ENCODE measurements at places on chromosomes 16 and 17.
A peak's percentile ranks its signal among the peaks of the same experiment; 100 is the strongest.

GRCh38 chr17:38911081-38911730 is 14.2 kb upstream of the LASP1NB start:
- no peak for DNase-seq

GRCh38 chr16:83615953-83616350 is 191.8 kb upstream of the HSBP1 start:
- no peak for DNase-seq

DNA sequence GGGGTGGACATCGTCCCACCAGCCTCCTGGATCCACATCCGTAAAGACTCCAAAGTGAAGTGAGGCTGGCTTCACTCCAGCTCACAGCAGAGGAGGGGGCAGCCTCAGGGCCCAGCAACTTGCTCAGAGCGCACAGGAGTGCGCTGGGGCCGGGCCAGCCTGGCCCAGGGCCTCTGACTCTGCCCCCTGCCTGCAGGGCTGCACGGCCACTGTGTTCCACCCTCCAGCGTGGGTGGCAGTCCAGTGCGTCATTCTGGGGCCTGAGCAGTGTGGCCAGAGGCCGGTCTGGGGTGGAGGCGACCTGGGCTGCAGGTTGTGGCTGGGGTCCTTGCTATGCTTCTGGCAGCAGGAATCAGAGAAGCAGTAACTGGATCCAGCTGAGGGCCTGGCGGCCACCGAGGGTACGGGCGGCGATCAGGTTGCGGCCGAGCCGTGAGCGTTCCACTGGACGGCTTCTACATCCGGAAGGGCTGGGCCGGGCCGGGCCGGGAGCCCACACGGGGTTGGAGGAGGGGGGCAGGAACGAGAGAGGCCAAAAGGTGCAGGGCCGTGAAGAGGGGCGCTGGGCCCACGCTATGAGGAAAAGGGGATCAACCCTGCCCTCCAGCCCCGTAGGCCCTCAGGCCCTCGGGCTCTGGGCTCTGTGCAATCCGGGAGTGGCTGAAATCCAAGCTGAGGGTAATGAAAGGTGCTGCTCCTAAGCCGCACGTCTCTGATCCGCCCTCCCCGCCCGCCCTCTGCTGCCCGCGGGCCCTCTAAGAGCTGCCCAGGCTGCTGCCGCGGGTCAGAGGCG is at the start of gene FSCN2:
FSCN2 (plus strand) TSS at position 787 of the 793 bp plus-strand sequence. CDS start 155 bp downstream, outside the sequence.
- DNase-seq, result no peak

GRCh38 chr16:81151648-81152310 is 55.6 kb upstream of the GCSH start:
- DNase-seq, result no peak

DNA sequence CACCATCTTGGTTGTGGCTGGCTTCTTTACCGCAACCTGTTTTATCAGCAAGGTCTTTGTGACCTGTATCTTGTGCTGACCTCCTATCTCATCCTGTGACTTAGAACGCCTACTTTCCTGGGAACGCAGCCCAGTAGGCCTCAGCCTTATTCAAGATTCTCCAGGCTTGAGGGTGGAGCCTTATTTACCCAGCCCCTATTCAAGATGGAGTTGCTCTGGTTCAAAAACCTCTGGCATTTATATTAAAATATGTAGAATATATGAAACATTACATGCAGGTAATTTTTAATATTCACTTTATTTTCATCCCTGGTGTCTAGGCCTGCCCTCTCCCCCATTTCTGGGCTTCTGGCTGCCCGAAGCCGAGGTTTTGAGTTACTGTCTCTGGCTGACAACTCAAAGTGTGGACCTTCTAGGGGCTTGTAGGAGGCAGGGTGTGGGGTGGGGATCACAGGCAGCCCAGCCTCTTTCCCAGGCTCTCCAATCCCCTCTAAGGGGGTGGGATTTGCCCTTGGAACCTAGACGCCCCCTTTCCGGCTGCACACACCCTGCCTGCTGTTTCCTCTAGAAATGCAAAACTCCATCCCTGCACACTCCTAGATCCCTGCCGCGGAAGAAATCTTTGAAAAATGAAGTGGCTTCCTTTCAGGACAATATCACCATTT is 152.0 kb downstream of the KCNJ12 start:
- DNase-seq, result no peak

DNA sequence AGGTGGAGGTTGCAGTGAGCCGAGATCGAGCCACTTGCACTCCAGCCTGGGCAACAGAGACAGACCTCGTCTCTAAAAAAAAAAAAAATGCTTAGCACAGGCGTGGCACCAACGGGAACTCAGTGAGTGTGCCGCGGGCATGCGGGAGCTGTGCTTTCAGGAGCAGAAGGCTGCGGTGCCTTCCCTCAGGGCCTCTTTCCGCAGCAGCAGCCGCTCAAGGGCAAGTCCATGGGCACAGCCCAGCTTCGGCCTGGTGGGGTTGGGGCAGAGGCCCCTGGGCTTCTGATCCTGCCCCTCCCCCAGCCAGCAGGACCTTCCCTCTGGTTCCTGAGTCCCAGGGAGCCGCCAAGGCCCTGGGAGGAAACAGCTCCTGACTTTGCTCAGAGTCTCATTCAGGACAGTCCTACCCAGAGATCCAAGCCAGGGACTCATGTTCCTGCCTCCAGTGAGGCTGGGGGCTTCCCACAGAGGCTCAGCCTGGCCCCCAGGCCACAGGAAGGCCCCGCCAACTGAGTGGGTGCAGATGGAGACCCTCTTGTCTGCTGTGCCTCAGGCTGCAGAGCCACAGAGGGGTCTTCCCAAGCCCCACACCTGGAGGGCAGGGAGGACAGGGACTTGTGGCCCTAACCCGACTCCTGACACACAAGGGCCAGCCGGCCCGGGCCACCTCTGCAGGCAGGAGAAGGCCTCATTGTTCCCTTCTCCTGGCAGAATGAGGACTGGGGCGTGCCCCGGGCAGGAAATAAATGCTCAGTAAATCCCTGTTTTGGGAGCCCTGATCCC is 3.3 kb upstream of the ZG16B start:
- no peak for DNase-seq

DNA sequence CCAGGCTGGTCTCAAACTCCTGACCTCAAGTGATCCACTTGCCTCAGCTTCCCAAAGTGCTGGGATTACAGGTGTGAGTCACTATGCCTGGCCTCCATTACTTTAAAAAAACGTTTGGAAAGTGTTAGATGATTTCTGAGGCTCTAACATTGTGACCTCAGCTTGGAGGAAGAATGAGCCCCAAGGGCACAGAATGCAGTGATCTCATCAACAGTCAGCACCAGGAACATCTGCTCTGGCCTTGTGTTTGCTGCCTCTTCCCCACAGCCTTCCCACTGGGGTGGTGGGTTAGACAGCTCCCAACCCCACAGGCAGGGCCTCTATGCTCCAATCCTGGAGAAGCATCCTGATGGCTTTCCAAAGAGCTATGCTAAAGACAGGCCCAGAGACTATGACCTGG is 37.7 kb upstream of the SREBF1 start:
- DNase-seq, result peak; percentile 59

GRCh38 chr16:1621851-1622250 is 9.7 kb downstream of the CRAMP1 start:
- DNase-seq, result no peak

DNA sequence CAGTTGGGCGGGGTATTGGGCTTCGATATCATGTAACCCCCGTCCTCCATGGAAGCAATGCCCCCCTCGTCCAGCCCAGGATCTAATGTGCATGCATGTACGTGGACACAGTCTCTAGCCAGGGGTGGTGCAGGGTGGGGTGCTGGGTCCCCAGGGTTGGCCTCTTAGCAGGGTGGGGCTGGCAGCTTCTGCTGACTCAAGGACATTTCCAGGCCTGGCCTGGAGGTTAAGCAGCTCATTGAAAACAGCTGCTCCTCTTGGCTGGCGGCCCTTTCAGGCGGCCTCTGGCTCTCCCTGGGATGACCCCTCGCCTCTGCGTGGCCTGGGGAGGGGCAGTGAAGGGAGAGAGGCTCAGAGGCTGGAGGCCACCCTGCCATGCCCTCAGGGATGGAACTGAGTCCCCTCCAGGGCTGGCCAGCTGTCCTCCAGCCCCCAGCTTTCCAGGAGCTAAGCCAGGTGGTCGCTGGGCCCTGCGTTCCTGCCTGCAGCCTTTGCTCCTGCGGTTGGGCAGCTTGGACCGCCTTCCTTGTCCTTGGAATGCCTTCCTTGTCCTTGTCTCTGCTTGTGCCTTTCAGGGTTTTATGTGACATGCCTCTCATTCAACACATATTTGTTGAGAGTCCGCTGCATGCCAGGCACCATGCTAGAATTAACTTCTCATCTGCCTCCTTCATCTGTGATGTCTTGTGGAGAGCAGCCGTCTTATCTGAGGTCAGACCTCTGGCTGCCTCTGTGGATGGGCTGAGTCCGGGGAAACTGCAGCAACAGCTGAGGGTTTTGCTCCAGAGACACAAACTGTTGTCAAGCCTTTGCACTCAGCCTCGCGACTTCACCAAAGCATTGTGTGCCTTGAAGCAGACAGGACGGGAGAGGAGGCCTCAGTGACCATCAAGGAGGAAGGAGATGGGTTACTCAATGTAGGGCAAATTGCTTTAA is 26.6 kb downstream of the MRC2 start:
- DNase-seq, result peak; percentile 71

- no peak for DNase-seq
Observed at GRCh38 chr16:68242085-68242484, 3.1 kb upstream of the PLA2G15 start.

- DNase-seq, result peak; percentile 31
Observed at GRCh38 chr17:72515291-72516065, 394.7 kb downstream of the SOX9 start.

DNA sequence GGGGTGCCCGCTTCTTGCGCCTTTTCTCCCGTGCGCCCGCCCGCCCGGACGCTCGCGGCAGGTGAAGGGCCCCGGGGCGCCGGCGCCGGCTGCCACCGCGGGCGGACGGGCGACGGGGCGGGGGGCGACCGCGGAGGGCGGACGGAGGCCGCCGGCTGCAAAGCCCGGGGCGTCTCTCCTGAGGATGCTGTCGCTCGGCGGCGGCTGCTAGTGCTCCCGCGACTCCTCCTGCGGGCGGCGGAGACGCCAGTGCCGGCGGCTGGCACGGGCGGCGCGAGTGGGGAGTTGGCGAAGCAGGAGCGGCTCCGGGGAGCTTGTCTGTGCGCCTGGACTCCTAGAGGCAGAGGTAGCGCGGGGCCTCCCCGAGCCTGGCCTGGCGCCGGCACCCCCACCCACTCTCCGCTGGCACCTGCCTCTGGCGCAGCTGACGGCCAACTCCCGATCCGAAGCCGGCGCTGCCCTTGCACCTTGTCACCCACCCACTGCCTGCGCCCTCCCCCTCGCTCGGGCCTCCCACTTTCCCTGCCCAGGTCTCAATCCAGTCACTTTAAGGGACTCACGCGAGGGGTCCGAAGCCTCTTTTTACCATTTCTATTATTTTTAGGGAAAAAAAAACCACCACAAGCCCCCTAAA is at the start of gene FAM20A:
FAM20A (minus strand) TSS at position 437 of the 634 bp plus-strand sequence. CDS start 701 bp downstream, outside the sequence.
- DNase-seq, result peak; percentile 69

DNA sequence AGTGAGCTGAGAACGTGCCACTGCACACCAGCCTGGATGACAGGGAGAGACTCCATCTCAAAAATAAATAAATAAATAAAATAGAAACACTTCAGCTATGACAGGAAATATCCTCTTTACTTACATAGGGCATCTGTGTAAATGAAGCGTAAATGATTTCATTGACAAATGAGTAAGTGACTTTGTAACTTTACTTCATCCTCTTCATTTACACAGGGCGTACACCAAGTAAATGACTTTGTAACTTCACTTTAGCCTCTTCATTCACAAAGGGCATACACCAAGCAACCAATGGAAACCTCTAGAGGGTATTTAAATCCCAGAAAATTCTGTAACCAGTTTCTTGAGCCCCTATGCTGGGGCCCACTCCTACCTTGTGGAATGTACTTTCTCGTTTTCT is 16.2 kb upstream of the KLHDC4 start:
- DNase-seq, result no peak

- DNase-seq, result peak; percentile 54
Observed at GRCh38 chr16:19283637-19284036, 1.9 kb upstream of the CLEC19A start.

GRCh38 chr16:63415014-63415413 is 1378.8 kb upstream of the CDH8 start:
- no peak for DNase-seq

- no peak for DNase-seq
Observed at GRCh38 chr17:41733348-41734138, 900 bp downstream of the HAP1 start.

DNA sequence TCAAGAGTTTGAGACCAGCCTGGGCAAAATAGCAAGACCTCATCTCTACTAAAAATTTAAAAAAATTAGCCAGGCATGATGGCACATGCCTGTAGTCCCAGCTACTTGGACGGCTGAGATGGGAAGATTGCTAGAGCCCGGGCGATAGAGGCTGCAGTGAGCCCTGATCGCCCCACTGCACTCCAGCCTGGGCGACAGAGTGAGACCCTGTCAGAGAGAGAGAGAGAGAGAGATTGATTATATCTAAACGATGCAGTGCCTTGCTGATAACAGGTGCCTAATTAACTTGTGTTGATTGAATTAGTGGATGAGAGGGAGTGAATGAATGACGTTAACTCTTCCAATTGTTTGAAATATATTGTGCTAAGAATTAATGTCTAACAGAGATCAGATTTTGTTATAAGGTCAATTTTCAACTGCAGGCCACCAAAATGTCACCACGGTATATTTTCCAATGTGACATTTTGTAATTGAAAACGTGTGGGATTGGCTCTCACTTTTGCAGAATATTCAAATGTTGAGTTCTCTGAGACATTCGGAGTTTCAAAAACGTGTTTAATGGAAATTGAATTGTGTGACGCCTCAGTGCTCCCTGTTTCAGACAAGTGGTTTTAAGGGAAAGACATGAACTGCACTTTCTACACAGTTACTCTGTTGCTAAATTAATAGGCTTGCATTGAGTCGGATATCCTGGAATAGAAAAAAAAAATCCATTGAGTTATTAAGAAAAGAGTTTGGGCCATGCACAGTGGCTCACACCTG is 53.6 kb downstream of the ABAT start:
- no peak for DNase-seq

GRCh38 chr17:38800237-38800760 is 943 bp upstream of the PIP4K2B start:
- DNase-seq, result no peak

DNA sequence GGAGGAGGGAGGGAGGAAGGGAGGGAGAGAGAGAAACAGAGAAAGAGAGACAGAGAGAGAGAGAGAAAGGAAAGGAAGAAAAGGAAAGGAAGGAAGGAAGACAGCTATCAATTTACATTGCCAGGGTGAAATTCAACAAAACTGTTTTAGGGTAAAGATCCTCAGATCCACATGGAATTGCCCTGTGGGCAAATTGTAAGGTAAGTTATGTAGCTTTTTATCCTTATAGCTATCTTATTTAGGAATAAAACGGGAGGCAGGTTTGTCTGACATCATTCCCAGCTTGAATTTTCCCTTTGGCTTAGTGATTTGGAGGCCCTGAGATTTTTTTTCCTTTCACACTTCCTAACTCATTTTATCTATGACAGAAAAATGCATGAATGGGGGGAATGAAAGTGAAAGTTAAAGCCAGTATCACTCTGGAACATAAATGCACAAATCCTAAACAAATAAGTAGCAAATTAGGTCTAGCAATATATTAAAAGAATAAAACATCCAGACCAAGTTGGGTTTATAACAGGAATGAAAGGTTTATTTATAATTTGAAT is 3.4 kb upstream of the UQCRC2 start:
- DNase-seq, result no peak

- DNase-seq, result no peak
Observed at GRCh38 chr16:80652441-80652840, 111.6 kb downstream of the DYNLRB2 start.

Data from mesendoderm (in vitro differentiated cells).